RCC 7860 (cell line): ENCODE measurements at places on chromosomes 16 and 17.
A peak's percentile ranks its signal among the peaks of the same experiment; 100 is the strongest.

- DNase-seq: no peak
Measured at GRCh38 chr17:83187782-83188311, 108.4 kb downstream of the METRNL start.

DNA sequence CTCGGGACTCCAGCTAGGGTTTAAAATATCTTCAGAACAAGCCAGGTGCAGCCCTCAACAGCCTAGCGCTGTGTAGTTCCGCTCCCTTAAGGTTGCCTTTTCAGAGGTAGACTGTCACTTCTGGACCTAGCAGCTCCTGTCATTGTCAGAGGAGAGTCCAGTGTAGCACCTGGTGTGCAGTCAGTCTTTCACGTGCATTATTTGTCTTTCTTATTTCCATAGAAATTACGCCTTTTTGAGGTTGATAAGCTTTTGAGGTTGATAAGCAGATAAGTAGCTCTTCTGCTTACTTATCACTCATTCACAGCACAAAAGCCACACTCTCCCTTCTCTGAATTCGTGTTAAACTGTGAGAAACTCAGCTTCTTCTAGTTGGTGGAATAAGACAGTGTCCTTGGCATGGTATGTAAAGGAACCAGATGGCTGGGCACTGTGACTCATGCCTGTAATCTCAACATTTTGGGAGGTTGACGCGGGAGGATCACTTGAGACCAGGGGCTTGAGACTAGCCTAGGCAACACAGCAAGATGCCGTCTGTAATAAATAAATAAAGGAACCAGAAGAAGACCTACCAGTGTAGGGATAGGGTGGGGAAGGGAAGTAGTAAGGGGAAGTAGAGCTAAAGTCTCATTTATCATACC is 10.2 kb downstream of the EEF2K start:
- DNase-seq: no peak

DNA sequence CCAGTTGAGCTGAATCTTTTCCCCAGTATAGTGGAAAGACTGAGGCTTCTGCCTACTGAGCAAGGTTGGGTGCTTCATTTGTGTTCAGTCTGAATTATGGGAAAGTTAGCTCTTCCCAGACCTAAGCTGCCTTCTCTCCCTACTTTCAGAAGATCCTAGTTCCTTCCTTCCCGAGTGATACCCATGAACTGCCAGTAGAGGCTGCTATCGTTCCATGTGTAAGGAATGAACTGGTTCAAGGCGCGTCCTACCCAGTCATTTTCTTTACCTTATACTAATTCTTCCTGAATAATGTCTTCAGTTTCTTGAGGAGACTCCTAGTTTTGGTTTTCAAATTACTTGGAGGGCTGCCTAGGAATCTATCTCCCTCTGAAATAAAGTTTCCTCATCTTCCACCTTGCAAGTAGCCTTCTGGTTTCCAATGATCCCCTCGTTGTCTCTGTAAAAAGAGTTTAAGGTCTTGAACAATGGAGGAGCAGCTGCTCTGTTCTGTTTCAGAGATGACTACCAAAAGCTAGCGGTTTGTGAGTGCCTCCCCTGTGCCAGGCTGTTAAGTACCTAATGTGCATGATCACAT is 934 bp upstream of the AOC2 start:
- DNase-seq: peak; percentile 41

- no peak for DNase-seq
Measured at GRCh38 chr16:9054460-9054859, 37.0 kb upstream of the HAPSTR1 start.

GRCh38 chr16:22054847-22055590 is 37.3 kb upstream of the VWA3A start:
- no peak for DNase-seq

- DNase-seq: no peak
Measured at GRCh38 chr17:34527136-34527907, 52.1 kb upstream of the TMEM132E start.

- DNase-seq: no peak
Measured at GRCh38 chr16:57374067-57374534, 1.8 kb downstream of the CX3CL1 start.

GRCh38 chr16:4324492-4325252 is 8.8 kb downstream of the GLIS2 start:
- no peak for DNase-seq

- DNase-seq: no peak
Measured at GRCh38 chr16:67535201-67535600, 6.6 kb downstream of the RIPOR1 start.

GRCh38 chr17:1203967-1204291 is 24.1 kb upstream of the ABR start:
- no peak for DNase-seq

DNA sequence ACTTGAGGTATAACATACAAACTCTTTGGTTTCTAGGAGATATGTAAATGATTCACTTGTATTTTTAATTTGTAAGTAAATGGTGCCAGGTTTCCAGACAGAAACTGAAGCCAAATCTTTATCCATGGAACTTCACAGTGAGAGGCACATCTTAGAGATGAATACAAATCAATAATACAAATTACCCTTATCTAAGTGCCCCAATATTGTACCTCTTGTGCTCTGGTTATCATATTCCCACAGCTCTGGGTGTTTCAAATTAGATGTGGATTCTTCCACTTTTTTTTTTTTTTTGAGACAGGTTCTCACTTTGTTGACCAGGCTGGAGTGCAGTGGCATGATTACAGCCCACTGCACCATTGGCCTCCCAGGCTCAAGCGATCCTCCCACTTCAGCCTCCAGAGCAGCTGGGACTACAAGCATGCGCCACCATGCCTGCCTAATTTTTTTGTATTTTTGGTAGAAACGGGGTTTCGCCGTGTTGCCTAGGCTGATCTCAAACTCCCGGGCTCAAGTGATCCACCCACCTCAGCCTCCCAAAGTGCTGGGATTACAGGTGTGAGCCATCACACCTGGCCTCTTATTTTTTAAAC is 38.0 kb upstream of the DHX40 start:
- DNase-seq: no peak

DNA sequence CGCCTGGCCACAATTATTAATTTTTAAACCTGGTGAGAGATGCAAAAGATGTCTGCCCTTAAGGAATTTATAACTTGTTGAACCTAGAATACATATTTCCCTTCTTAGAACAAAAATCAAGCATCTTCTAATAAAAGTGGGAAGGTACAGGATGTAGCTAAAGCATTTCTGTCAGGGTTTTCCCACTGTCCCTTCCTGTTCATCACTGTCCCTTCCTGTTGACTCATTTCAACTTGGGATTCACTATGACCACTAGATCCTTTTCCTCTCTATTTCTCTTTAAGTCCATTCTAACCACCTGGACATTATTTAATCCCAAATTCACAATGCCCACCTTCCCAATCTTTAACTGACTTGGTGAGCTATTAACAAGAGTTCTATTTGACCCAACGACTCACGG is 33.9 kb upstream of the CDRT4 start:
- DNase-seq: no peak

DNA sequence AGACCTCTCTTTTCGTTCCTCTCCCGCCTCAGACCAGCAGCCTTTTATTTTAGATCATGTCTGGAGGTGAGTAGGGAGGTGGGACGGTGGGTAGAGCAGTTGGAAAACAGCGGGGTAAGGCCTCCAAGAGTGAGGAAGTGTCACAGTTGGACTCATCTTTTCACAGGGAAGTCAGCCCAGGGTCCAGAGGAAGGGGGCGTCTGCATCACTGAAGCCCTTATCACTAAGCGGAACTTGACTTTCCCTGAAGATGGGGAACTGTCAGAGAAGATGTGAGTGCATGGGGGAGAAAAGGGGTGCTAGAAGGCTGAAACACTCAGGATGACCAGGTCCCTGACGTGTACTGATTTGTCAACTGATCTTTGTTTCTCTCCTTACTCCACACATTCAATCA is 461 bp downstream of the LRRC46 start:
- no peak for DNase-seq

DNA sequence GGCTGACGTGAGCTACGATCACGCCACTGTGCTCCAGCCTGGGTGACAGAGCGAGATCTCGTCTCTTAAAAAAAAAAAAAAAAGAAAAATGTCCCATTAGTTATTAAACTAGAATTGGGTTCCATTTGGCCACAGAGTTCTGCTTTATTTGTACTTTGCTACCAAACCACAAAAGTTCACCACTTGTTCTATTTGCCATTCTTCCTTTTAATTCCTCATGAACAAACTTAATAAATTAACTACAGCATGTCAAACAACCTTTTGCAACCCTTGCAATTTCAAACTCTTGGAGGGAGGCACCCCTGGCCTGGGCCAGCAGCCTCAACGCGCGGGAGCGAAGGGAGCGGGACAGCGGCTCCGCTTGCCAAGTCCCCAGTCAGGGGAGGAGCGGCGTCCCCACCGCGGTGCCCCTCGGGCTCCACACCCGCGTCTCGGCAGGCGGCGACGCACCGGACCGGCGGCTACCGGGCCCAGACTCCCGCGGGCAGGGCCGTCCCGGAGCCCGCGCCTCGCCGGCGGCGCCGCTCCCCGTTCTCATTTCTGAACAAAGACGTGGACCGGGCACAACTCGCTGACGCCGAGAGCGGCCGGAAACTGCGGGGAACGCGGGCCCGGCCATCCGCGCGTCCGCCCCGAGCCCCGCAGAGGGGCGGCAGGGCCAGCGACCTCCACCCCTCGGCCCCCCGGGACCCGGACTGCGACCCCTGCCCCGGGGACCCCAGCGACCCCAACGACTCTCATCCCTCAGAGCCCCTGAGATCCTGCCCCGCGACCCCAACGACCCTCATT is 775 bp downstream of the CYTH1 start:
- no peak for DNase-seq

DNA sequence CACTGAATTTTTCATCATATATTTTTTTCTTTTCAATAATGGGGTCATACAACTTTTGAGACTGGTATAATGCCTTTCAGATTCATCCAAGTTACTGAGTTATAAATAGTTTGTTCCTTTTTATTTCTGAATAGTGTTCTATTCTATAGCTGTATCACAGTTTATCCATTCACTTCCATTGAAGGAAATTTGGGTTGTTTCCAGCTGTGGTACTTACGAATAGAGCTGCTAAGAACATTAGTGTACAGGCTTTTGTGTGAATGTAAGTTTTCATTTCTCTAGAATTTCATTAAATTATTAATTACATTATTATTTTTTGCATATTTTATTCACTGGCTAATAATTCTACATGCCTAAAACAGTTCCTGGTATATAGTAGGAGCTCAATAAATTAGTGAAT is 52.9 kb downstream of the SNTB2 start:
- no peak for DNase-seq

DNA sequence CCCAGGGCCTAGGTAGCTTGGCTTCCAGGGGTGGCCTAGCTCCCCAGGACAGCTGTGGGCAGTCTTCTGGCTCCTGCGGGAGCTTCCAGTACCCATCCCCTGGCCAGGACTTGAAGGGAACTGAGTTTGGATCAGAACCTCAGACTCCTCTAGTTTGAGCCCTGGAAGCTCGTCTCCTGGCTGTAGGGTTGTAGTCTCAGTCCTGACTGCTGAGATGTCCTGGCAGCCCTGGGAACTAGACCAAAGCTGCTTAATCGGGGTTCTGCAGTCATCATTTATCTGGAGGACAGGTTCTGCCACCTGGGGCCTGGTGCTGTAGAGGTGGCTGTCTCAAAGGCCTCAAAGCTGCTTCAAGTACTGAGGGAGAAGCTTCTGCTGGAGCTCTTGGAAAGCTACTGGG is 163.7 kb downstream of the WSCD1 start:
- no peak for DNase-seq

DNA sequence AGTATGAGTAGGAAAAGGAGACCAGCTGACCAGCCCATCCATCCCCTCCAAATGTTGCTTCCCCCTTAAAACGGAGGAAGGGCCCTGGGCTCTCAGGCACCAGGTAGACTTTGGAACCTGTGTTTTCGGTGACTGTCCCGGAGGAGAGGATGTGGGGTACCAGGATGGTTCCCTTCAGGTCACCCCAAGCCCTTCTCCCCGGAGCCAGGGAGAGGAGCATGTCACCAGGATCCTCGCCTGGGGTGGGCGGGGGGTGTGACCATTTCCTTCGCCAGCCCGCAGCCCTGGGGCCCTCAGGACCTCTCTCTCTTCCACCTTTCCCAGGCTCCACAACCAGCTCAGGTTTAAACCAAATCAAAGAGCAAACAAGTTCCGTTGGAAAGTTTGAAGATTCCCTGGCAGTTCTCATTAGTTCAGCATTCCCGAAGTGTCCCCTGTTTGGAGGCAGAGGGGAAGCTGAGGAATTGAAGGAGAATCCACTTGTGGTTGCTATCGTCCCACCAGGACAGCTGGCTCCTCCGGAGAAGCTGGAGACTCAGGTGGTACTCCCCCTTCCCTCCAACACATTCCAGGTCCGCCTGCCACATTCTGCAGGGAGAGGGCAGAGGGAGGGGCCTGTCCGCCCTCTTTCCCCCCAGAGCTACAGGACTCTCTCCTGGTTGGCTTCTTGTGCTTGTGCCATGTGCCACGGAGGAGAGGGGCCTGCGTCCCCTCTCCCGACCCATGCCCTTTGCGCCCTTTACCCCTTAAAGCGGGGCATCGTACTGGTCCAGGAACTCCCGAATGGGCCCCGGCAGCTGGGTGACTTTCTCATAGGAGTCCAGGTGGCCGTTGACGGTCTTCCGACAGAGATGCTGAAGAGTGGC is 2.0 kb downstream of the SOCS3 start:
- DNase-seq: peak; percentile 42

DNA sequence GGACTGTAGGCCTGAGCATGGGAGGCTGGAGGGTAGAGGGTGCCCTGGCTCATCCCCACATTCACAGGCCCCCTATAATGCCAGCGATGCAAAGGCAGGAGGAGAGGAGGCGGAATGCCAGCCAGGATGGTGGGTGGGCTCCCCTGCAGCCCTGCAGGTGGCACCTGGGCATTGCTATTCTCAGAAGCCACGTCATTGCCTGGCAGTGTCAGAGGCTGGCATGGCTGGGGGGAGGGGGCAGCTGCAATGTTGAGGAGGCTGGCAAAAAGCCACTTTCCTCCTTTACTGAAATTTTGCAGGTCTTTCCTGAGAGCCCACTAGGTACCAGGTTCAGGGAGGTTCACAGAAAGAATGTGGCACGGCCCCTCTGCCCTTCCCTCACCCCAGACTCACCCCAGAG is 36.2 kb downstream of the RAB11FIP4 start:
- no peak for DNase-seq

GRCh38 chr17:68346448-68346847 is 55.2 kb downstream of the ARSG start:
- no peak for DNase-seq

GRCh38 chr17:39599004-39599664 is 8.6 kb downstream of the NEUROD2 start:
- no peak for DNase-seq

GRCh38 chr16:1037394-1038257 is 34.9 kb upstream of the SSTR5 start:
- DNase-seq: peak; percentile 4

DNA sequence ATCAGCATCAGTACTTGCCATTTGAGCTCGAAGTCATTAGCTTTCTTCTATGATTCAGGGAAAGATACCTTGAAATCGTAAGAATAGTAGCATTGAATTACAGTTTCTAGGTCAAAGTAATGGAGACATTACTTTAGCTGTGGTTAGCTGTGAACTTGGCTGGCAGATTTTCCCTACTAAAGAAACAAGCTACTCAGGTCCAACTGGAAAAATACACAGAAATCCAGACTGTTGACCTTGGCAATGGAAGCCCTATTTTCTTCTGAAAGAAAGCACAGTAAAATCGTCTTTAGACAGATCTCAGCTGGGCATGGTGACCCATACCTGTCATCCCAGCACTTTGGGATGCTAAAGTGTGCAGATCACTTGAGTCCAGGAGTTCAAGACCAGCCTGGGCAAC is 13.4 kb upstream of the DNAJA2 start:
- DNase-seq: no peak

- no peak for DNase-seq
Measured at GRCh38 chr17:19486351-19487023, 47.2 kb upstream of the SLC47A1 start.
